Foreskin fibroblast (primary cell): ENCODE measurements at places on chromosomes 5 and 9.

DNA sequence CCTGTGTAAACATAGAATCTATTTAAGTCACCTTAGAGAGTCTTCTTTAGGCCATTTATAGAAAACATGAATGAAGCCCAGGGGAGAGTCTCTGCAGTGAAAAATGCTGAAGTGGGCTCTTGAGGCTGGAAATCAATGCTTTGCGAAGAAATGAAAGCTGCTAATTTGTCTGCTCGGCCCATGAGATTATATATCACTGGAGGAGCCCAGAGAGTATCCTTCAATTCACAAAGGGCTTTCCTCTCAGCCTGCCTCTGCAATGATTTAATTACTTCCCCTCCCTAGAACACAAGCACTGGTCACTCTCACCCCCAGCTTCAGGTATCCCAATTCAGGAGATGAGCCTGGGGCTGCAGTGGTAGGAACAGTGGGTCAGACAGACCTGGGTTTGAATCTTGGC lies 8.2 kb upstream of the DRD1 start:
- DNase-seq = no peak

- no peak for DNase-seq
Measured at GRCh38 chr5:127958421-127959011, 125.0 kb upstream of the SLC12A2 start.

GRCh38 chr9:23554686-23555085 lies 271.4 kb downstream of the ELAVL2 start:
- no peak for DNase-seq

GRCh38 chr5:2631758-2632157 lies 119.7 kb downstream of the IRX2 start:
- no peak for DNase-seq

DNA sequence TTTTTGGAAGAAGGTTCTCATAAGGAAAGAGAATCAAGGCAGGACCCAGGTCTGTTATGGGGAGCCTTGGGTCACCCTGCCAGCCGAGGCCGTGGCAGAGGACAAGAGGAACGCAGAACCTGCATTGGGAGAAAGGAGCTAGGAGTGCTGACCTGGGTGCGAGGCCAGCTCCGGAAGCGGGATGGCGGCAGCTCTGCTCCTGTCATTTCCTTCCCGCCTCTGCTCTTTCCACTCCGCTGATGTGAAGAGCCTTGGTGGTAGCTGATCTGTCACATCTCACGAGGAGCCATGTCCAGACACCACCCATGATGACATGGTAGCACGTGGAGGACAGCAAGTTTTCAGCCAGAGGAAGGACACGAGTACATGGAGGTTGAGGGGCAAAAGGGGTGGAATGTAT lies 109.5 kb upstream of the COL5A1 start:
- DNase-seq = no peak

DNA sequence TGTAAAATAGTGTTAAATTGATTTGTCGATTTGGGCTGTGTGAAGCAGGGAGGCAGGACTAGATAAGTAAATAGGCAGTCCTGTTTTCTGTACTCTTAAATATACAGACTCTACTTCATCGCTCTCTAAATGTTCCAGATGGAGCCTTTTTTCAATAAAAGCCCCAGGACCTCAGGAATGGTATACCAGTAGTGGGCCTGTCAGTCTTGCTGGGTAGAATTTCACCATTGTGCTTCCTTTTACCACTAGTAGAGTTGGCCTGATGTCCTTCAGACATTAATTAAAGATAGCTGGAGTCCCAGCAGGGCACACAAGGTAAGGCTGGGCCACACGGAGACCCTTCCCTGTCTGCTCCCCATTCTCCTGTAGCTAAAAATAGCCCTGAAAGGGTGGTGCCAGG lies 6.0 kb downstream of the SNX18 start:
- no peak for DNase-seq

- DNase-seq = no peak
Measured at GRCh38 chr5:44809956-44810420, 1.2 kb downstream of the MRPS30 start.

DNA sequence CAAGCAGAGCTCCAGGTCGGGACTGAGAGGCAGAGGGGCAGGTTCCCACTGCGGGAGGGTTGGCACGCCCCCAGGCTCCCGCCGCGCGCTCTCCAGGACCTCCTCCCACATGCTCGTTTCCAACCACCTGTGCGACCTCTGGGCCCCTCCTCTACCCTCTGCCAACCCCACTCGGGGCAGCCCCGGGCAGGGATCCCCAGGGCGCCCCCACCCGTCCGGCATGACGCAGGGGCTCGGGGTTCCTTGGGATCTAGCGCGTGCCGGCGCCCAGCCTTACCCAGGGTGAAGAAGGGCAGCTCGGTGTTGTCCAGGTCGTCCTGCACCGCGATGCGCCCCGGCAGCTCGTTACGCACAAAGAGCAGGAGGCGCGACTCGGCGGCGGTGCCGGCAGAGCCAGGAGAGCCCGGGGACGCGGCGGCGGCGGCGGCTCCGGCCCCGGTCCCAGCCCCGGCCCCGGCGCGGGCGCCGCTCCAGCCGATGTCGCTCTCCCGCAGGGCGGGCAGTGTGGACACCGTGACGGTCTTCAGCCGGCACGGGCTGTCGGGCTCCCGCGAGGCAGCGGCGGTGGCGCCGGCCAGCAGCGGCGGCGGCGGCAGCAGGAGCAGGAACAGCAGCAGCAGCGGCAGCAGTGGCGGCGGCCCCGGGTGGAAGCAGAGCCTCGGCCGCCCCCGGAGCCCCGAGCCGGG lies 494 bp downstream of the ASTN2 start:
- peak; percentile 37 for DNase-seq

DNA sequence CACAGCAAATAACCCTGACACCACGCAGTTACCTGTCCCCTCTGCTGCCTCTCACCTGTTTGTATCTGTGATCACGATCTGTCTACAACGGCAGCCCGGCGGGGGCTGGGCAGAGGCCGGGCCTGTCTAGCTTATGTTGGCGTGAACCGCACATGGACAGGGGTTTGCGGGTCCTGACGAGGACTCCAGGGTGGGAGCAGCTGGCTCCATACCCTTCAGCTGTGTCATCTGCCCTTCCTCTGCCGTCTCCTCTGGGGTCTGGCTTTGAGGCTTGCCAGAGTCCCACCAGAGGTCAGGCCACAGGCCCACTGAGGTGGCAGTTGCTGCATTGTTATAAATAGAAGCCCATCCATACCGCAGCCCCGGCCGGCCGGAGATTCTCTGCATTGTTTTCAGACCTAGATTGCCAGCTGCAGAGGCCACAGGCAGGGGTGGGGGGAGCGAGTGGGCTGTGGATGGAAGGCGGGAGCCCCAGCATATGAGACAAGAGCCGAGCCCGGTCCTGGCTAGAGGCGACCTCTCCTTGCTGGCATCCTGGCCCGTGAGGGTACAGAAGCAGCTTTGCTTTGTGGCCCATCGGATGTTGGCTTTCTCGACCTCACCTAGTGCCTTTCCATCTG lies 37.8 kb downstream of the FAM78A start:
- no peak for DNase-seq

GRCh38 chr9:87198716-87199115 lies 251.4 kb upstream of the GAS1 start:
- no peak for DNase-seq

DNA sequence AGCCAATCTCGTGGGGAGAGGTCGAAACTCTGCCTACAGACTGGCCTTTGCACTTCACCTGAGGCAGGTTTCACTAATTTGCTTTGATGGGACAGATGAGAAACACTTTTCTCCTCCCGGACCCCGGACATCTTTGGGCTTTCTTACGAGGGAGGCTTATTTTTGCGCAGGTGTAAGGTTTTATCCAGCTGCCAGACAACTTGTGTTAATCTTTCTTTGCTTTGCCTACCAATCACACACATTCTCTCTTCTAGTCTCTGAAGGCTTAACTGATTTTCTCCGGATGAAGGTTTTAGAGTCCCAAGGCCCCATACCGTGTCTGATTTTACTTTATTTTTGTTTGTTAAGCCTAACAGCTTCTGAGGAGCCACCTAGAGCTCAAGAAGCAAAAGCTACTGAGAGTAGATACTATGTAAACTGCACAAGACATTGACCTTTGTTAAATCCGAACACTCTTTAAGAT lies 436 bp upstream of the EMB start:
- DNase-seq = no peak
